ENCODE measurements at places on chromosomes 12 and 14. TPM values are rescaled to one million over a fixed set of nuclear protein-coding genes. Genes with fewer than 3 reads are reported as not detected.

ZNF26 gene
- 18.5 TPM for total RNA-seq

FAM90A1 gene
- total RNA-seq: not detected

LRP1 gene
- 25.3 TPM for total RNA-seq

CHGA gene
- total RNA-seq: 0.35 TPM

DNA sequence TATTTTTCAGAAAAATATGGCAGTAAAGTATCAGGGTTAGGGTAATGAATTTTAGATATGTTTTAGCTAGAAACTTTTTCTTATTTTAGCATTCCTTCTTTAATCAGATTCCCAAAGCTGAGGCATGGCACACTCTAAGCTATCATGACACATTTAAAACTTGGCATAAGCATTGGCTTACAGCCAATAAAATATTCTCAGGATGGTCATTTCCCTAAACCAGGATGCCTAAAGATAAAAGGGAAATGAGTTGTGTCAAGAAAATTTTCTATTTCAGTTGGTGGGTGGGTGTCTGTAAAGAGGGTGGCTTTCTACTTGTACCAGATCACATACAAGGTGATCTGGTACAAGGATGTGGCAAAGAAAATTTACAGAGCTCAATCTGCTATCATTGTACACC is 47.8 kb downstream of the PEBP1 start:
- DNase-seq: peak; percentile 9

GRCh38 chr14:26845151-26845818 is 247.5 kb upstream of the NOVA1 start:
- DNase-seq: no peak

GRCh38 chr14:54651649-54652048 is 84.7 kb downstream of the SAMD4A start:
- DNase-seq: peak; percentile 42

- DNase-seq: no peak
These were observed 393.8 kb downstream of the NPAS3 start for GRCh38 chr14:33332497-33332896.

DNA sequence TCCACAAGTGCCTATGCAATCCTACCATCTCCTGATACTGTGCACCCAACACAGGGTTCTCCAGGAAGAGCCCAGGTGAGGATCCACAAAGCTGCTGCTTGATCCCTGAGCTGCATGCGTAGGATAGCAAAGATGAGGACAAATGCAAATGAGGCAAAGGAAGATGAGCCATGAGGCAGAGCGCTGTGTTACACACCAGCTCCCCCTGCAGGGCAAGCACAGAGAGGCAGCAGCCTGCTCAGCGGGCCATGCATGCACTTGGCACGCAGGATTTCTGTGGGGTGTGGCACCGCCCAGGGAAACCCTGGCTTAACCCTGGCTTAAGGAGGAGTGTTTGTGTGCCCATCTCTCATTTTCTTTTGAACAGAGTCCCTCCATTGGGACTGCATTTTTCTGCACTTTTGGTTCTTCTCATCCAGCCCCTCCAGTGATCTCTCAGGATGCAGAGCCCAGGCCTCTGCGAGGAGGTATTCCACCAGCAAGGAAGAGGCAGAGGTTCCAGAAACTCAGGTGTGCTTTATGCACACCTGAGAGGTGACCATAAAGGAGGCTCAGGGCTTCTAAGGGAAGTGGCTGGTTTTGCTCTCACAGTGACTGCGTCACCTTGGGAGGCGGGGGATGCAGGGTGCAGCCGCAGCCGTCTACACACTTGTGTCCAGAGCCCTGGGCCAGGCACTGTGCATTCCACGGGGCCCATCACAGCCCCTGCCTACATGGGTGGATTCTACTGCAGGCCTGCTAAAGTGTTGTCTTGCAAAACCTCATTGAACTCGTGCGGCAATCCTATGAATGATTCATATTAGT is 973.3 kb upstream of the TMEM132C start:
- DNase-seq: peak; percentile 83

DNA sequence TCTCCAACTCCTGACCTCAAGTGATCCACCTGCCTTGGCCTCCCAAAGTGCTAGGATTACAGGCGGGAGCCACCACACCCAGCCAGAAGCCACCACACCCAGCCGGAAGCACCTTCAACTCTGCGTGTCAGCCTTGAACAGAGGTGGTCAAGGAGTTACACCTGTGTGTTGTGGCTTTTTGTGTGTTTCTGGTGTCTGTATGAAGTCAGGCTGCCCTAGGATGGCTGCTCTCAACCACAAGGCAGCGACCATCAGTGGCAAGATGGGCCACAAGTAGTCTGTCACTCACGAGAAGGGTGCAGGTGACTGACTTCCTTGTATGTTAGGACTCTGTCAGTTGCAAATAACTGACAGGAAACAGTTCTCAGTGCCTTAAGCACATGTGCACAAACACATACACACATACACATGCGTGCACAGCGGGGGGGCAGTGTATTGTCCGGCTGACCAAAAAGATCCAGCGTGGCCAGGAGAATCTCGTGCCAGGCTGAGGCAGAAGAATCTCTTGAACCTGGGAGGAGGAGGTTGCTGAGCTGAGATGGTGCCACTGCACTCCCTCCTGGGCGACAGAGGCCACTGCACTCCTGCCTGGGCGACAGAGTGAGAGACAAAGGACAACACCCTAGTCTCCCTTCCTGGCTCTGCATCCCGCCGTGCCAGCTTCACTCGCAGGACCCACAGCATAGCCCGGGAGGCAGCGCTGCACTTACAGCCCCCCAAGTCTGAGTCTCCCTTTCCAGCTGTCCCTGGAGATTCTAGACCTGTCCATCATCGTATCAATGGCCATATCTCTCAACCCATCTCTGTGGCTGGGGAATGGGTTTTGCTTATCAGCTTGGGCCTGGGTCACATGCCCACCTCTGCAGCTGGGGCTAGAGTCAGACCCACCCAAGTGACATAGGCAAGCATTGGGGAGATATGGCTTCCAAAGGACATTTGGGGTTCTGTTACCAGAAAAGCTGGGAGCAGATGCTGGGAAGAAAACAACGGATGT is 13.7 kb downstream of the P2RX4 start:
- DNase-seq: peak; percentile 17

DNA sequence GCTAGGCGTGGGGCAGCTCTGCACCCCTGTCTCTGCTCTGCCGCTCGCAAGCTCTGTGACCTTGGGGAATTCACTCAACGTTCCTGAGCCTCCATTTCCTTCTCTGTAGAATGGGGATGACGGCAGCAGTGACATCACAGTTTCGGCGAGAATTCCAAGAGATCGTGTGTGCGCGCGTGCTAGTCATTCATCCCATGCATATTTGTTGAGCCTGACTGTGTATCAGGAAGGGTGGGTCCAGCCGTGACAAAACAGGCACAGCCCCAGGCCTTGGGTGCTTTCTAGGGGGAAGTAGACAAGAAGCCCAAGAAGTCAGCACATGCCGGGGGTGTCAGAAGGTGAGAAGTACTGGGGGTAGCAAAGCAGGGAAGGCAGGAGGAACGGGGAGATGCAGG is 145.6 kb upstream of the NCOR2 start:
- no peak for DNase-seq

DNA sequence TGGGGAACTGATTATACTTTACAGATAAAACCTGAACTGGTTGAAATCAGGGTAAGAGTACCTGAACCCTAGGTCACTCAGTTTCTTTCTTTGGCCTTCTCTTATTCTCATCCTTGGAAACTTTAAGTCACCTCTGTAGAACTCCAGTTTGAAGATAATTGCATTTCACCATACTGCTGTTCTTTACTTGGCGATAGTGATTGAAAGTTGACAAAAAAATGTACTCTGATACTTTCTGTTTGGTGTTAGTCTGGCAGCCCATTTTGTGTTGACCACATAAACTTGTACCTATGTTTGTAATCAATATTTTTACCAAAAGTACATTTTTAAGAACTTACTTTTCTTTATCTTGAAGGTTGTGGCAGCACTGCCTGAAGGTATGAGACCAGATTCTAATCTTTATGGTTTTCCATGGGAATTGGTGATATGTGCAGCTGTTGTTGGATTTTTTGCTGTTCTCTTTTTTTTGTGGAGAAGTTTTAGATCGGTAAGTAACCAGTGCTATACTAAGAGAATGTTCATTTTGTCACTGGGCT is 42.9 kb downstream of the MIA2 start:
- DNase-seq: no peak

DNA sequence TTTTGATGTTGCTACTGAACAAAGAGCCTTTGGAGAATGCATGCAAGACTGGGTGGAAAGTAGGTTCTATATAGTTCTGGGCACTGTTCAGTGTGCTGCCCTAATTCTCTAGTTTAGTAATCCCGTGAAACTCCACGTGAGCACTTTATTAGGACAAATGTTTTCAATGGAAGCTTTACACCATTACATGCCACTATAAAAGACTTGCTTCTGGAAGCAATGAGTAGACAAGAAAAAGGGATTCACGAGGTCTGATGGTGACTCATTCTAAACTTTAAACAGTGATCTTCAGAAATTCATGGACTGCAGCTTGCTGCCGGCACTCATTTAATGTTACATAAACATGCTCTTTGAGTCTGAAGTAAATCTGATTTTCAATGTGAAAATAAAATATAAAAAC is 22.3 kb downstream of the ATG14 start:
- DNase-seq: no peak

DNA sequence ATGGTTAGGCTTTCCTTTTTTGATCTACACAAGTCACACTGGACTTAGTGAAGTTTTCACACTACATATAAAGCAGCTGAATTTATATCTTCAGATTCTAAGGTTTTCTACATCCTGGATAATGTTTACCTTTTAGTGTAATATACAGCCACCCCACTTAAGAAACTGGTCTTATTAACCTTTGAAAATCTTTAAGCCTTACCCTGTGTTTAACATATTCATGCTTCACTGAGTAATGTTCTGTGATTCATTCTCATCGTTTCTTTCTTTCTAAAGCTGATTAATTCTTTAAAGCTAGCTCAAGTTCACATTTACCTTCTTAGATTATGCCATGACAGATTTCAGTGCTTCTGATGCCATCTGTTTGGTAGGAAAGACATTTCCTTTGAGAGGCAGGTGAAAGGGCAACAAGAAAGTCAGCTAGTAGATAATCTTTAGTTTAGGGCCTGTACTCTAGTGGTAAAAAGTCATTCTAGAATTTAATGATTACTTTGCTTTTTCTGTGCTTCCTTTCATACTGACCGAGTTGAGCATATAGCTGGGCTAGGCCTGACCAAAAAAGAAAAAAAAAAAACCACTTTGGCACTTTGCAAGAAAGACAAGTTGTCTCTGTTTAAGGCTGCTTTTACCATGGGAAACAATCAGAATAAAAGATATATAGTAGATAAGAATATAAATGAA is 690.9 kb upstream of the FBXO33 start:
- DNase-seq: peak; percentile 17

DNA sequence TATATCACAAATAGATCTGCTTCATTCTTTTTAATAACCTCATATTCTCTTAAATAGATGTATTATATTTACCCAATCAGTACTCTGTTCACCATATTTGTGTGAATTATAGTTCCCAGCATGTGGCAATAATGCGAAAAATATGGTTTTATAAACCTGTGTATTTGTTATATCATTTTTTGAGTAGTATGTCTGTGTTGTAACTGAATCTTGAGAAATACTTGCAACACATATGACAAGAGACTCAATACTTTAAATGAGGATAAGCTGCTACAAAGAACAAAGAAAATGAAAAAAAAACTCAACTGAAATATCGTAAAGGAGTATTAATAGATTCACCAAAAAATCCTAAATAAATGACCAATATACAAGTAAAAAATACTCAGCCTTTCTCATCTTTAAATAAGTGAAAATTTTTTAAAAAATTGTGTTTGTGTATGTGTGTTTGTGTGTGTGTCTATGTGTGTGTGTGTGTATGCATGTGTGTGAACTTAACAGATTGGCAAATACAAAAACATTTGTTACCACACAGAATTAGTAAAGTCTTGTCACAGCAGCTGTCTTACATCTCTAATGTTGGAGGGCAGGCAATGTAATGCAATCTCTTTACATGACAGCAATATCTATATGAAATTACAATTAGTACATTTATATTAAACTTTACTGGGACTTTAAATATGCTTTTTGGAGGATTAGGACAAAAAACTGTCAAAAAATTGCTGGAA is 441.9 kb upstream of the MGAT4C start:
- DNase-seq: no peak

DNA sequence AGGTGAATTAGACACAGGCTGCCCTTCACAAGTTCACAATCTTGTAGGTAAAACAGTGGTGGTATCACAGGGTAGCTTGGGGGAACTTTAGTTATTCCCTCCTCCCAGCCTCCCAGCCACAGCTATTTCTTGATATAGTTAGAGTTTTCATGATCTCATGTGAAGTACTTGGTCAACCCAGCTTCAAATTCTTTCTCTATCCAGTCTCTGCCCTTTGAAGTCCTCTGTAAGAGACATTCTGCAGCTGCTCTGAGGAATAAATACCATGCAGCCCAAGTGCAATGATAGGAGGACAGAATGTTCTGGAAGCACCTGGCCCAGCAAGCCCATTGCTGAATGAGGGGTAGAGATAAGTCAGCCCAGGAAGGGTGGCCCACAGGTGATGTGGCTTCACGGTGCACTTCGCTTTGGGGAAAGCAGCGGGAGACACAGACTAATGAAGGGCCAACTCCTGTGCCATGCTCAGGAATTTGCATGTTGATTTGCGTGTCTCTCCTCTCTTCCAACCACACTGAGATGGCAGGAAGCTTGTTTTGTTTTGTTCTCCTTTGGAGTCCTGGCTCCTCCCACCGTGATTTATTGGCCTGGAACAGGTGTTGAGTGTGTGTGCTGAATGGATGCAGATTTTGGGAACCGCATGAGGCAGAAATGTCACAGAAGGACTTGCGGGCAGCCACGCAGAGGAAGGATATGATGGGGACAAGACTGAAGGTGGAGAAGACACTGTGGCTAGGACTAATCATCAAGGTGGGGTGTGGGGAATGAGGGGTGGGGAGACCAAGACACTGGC is 8.0 kb upstream of the TXNRD1 start:
- DNase-seq: no peak

DNA sequence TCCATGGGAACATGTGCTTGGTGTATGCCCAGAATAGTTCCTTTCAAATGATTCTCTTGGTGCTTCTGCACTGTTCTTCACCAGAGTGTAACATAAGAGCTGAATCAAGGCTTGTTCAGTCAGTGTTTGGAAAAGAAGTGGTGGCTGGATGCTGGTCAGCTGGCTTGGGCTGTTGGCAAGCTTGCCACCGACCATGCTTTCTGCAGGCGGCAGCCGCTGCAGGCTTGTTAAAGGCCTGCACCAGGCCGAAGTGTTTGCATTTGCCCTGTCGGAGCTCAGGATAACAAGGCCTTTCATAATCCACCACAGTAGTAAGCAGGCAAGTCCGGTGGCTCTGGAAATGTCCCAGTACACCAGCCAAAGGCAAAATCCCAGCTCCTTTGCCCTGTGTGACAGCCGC is 26.9 kb downstream of the DAAM1 start:
- no peak for DNase-seq

- peak; percentile 58 for DNase-seq
These were observed 24.4 kb upstream of the CRACR2A start for GRCh38 chr12:3777206-3777809.

DNA sequence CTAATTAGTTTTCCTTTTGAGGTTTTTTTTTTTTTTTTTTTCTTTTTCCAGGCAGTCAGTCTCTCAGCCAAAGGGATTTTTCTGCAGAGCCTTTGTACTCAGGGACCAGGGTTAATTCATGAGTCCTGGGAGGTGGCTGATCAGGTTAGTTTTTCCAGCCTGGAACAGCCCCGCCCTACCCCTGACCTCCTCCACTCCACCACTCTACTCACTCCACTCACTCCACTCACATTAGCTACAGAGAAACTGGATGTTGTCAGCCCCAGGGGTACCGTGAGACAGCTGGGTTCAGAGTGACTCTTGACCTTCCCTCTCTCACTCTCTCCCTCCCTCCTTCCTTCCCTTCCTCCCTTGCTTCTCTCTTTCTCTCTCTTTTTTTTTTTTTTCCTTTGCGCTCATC is 161.0 kb downstream of the CRADD start:
- no peak for DNase-seq

Measured in MCF 10A (cell line).